Neural crest cell (in vitro differentiated cells): ENCODE measurements at places on chromosomes 4 and X.

DNA sequence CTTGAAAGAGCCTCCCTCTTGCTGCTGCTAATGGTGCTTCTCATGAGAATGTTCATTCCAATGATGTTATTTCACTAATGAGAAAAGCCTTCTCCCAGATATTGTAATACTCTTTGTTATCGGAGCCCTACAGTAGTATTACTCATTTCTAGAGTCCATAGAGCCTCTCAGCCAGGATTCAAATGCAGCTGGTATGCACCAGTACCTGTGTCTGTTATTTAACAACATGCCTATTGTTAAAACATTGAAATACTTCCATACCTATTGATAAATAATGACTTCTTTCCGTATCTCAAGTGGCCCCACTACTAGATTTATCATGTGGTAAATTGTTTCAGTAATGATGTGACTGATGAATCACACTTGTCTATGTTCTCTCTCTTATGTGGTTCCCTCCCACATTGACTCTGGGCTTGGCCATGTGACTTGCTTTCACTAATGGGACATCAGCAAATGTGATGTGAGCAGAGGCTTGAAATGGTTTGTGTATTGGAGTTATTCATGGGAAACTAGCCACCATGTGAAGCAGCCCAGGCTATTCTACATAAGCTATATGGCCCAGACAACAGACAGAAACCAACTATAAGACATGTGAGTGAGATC, 207.6 kb downstream of the THOC2 start:
- DNase-seq = no peak

GRCh38 chr4:185235843-185236503, 26.6 kb downstream of the SNX25 start:
- DNase-seq = no peak

DNA sequence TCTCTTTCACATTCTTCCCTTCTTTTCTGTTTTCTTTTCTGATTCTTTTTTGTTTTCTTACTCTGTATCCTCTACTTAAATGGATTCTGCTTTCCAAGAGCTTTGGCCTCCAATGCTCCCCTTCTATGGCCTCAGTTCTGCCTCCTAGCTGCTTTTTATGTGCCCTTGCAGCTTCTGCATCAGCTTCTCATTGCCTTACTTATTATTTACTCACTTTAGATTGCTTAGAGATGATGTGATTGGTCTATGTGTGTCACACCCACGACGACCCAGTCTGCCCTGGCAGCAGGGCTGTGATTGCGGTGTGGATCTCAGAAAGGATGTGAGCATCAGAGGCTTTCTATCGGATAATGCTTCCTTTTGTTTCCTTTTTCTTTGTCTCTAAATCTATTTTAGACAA, 71.8 kb upstream of the SMARCA5 start:
- no peak for DNase-seq

DNA sequence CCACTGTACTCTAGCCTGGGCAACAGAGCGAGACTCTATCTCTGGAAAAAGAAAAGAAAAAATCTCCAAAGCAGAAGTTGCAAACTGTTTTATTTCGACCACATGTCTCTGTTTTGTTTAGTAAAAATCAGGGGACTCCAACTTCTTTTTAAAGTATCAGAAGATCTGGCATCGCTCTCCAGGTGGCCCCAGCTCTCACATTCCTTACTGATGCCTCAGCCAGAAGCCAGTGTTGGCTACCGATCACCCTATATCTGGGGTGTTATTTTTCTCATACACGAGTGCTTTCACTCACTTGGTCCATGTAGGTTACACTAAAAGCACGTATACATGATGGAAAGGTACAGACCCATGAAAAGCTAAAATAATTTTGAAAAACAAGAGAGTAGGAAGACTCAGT, 8.3 kb downstream of the MPP1 start:
- no peak for DNase-seq

- DNase-seq = no peak
Measured at GRCh38 chr4:148415500-148415899, 26.7 kb downstream of the NR3C2 start.

- no peak for DNase-seq
Measured at GRCh38 chr4:38026158-38026740, 66.1 kb downstream of the PTTG2 start.

GRCh38 chr4:1862055-1862911, 6.3 kb upstream of the LETM1 start:
- no peak for DNase-seq

GRCh38 chr4:66048861-66049260, 378.6 kb upstream of the EPHA5 start:
- no peak for DNase-seq

DNA sequence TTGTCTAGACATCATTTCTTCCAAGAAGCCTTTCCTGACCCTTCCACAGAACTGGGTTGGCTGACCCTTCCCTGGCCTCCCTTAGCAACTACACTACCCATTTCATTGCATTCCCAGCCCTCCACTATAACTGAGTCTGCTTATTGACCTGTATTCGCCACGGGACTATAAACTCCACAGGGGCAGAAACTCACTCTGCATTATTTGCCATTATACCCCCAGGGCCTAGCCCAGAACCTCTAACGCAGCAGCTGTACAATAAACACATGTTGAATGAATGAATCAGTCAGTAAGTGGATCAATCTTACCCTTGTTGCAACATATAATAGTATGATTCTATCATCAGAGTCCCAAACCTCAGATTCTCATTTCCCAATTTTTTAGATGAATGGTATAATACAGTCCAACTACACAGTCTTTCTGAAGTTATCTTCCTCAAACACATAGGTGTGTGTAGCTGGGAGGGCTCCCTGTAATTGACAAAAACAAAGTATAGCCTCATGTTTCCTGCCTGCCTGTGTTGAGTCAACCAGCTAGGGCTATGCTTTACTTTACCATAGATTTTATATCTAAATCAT, 209.3 kb downstream of the CHIC2 start:
- no peak for DNase-seq

GRCh38 chrX:36869457-36869856, 138.7 kb upstream of the FAM47C start:
- DNase-seq = no peak

GRCh38 chr4:16031546-16032395, 52.1 kb downstream of the PROM1 start:
- DNase-seq = no peak

DNA sequence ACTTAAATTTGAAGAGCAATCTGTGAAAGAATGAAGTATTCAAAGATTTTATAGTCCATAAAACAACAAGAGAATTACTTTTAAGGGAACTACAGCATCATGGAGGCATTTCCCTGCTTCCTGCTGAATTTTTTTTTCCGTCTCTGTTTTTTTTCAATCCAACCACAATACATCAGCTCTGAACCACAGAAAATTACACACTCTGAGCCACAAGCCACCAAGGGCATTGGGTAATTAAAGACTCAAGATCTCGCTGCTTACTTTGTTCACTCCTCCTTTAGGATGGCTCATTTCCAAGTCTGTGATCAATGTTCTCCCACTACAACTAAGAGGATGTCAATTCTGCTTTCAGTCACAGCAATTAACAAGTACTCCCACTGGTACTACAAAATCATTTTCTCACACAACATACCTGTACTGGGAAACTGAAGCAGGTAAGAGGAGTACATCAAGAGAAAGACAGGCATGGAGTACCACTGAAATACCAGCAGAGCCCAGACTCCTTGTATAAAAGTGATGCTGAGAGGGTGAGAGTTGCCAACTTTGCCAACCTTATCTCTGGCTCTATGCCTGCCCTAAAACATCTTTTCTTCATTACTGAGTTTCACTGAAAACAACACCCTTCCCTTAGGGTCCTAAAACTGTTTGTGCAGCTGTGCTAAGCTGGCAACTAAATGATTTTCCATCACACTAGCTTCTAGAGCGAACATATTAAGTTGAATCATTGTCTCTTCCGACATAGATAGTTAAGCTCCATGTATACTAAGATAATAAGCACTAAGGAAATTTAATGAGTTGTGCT, 105.8 kb upstream of the MAGEB18 start:
- DNase-seq = no peak

GRCh38 chr4:89539374-89539773, 231.8 kb upstream of the GPRIN3 start:
- DNase-seq = no peak

DNA sequence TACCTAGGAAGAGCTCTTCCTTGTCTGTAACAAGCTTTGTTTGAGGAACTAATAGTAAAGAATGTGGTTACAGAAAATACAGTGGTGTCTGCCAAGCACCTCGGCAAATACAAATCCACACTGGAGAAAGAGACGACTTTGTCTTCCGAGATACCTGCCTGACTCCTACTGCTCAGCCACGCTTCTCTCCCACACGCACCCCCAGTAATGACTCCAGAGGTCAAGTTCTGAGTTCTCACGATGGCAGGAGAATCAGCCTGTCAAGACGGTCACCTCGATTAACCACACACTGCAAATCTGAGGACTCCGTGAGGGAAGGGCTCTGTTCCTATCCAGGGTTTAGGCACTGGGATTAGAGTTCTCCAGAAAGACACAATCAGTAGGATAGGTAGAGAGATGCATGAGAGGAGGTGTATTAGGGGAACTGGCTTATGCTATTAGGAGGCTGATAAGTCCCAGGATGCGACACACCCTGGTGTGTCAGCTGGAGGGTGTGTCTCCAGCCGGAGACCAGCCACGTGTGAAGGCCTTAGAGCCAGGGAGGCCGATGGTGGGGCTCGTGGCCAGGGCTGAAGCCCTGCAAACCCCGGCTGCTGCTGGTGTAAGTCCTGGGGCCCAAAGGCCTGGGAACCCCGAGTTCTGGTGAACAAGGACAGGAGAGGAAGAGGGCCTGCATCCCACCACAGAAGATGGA, 8.4 kb upstream of the TRIML2 start:
- no peak for DNase-seq

DNA sequence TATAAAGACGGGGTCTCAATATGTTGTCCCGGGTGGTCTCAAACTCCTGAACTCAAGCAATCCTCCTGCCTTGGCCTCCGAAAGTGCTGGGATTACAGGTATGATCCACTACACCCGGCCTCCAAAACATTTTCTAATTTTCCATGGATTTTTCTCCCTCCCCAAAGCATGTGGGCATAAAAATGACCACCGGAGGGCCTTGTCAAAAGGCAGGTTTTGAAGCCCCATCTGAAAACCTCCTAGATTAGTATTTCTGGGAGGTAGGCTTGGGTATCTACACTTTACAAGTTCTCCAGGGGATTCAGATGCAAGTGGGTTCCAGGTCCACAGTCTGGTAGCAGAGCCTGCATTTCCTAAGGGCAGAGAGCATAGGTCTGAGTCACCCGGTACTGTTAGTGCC, 1.4 kb upstream of the GPR173 start:
- no peak for DNase-seq

GRCh38 chr4:139214039-139214534, 37.1 kb upstream of the ELF2 start:
- DNase-seq = no peak
